ENCODE measurements at places on chromosomes 12 and 14. TPM values are rescaled to one million over a fixed set of nuclear protein-coding genes. Genes with fewer than 3 reads are reported as not detected.

The AP5M1 gene
- 20.7 TPM for total RNA-seq

The NANOG gene
- total RNA-seq, result not detected

The BATF gene
- not detected for total RNA-seq

The RPS6KL1 gene
- 1.1 TPM for total RNA-seq

The TMEM229B gene
- total RNA-seq, result 0.33 TPM

The OTOGL gene
- under 0.01 TPM for total RNA-seq

The ABHD12B gene
- total RNA-seq, result not detected

The PNN gene
- total RNA-seq, result 20.4 TPM

The MUCL1 gene
- not detected for total RNA-seq

The TAS2R9 gene
- not detected for total RNA-seq

The TGM1 gene
- 0.55 TPM for total RNA-seq

The LYZ gene
- not detected for total RNA-seq

The LTB4R gene
- total RNA-seq, result 1.5 TPM

The C12orf56 gene
- total RNA-seq, result 3.3 TPM

The DTX3 gene
- total RNA-seq, result 23.1 TPM

The GSC gene
- not detected for total RNA-seq

The AMHR2 gene
- not detected for total RNA-seq

The INHBC gene
- total RNA-seq, result not detected

The AKAP3 gene
- total RNA-seq, result 1.1 TPM

The PAH gene
- total RNA-seq, result under 0.01 TPM

The PLXNC1 gene
- 3.2 TPM for total RNA-seq

The ACVR1B gene
- total RNA-seq, result 10.5 TPM

The BHLHE41 gene
- total RNA-seq, result 6.4 TPM

The MGST1 gene
- 88.5 TPM for total RNA-seq

The SIX4 gene
- total RNA-seq, result 17.4 TPM

The RDH16 gene
- 0.25 TPM for total RNA-seq

The GPR135 gene
- 3.0 TPM for total RNA-seq

The ACSS3 gene
- 16.2 TPM for total RNA-seq

The OR4K17 gene
- not detected for total RNA-seq

The GCH1 gene
- 2.5 TPM for total RNA-seq

The BCL11B gene
- not detected for total RNA-seq

The CHFR gene
- 35.5 TPM for total RNA-seq

The SOAT2 gene
- not detected for total RNA-seq

The ABCD2 gene
- total RNA-seq, result 0.33 TPM

The CFAP251 gene
- total RNA-seq, result 2.3 TPM

The SERPINA1 gene
- 0.22 TPM for total RNA-seq

The KCNC2 gene
- 0.50 TPM for total RNA-seq

The DNAI7 gene
- total RNA-seq, result 0.11 TPM

The NOVA1 gene
- 4.1 TPM for total RNA-seq

The CDCA3 gene
- total RNA-seq, result 9.0 TPM

The TSHR gene
- not detected for total RNA-seq

The CLEC14A gene
- total RNA-seq, result 2.4 TPM
